ENCODE measurements at places on chromosomes 16 and 17. TPM values are rescaled to one million over a fixed set of nuclear protein-coding genes. Genes with fewer than 3 reads are reported as not detected.
A peak's percentile ranks its signal among the peaks of the same experiment; 100 is the strongest.

Gene RDM1
- 1.5 TPM for polyA plus RNA-seq

Gene CLEC3A
- polyA plus RNA-seq: not detected

Gene FOXJ1
- polyA plus RNA-seq: 0.12 TPM

Gene LDHD
- polyA plus RNA-seq: 2.7 TPM

GRCh38 chr16:9125658-9126505 is 34.4 kb downstream of the HAPSTR1 start:
- no peak for DNase-seq

DNA sequence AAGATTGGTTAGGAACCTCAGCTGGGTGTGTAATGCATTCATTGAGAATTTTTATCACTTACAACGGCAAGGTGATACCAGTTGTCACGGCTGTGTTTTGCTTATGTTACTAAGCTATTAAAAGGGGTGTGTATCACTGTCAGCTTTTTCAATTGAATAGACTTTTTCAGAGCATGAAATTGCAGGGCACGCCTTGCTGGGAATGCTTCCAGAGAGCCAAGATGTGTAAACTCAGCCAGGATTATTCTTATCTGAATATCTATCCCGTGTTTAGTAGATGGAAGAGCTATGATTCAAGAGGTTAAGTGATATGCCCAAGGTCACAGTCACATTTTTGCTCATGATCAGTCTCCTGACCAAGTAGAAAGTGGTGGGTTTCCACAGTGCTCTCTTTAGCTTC is 6.6 kb upstream of the TEKT3 start:
- no peak for DNase-seq

- no peak for DNase-seq
Observed at GRCh38 chr17:70071127-70071526, 3.9 kb upstream of the KCNJ16 start.

DNA sequence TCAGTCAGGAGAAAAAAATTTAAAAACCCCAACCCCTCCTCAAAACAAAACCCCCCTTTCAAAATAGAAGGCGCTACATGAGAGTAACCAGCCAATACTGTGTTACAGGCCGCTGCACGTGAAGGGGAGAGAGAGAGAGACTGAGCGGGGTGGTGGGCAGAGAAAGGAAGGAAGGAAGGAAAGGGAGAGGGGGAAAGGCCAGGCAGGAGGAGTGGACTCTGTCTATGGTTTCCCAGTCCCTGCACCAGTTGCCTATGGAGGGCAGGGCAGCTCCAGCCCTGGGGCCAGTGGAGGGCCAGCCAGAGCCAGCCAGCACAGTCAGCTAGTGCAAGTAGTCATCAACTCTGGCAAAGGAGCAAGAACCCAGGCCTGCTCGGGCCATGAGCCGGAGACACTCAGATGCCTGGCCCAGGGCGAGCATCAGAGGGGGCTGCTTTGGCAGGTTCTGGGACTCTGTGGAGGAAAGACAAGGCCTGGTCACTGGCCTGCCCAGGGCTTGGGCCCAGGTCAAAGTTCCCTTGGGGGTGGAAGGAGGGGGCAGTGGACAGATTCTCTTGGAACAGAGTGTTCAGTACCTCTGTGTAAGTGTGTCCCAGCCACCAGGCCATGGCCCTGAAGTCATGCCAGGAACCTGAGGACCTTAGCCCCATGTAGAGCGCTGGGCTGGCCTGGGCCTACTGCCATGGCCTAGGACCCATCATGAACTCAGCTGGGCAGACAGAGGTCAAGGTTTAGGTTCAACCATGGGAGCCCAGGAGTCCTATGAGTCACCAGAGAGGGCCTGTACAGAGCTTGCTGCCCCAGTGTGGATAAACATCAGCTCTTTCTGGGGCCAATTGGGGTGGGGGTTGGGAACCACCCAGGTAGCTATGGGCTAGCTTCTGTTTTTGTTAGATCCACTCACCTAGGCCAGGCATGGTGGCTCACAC is 7.3 kb upstream of the GFOD2 start:
- DNase-seq: no peak

DNA sequence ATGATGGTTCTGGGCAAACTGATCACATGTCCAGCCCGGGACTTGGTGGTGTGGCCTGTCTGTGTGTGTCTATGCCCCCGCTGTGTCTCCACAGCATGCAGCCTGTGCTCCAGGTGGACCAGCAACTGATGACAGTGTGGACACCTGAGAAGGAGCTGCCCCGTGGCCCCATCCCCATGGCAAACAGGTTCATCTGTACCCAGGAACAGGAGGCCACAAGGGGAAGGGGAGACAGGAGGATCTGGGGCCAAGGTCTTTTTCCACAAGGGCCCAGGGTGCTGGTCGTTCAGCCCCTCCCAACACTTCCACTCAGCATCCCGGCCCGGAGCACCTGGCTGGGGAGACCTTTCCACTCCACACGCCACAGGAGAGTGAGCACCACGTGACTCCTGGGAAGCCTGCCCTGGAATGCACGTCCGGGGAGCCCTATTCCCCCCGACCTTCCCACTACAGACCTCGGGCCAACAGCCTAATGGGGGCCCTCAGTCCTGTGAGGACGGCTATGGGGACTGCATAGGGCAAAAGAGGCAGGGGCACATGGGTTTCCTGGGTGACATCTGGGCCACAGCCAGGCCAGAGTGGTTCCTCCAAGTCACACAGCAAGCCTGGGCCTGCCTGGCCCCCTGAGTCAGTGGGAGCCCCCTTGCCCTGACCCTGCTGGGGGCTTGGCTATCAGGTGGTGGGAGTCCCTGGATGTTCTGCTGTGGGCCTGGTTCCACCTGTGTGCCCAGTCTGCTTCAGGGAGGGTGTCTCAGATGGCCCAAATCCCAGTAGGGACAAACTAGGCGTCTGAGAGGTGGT is 20.8 kb upstream of the NXPH3 start:
- peak; percentile 53 for DNase-seq

- no peak for DNase-seq
Observed at GRCh38 chr16:52727441-52727840, 180.5 kb upstream of the TOX3 start.

DNA sequence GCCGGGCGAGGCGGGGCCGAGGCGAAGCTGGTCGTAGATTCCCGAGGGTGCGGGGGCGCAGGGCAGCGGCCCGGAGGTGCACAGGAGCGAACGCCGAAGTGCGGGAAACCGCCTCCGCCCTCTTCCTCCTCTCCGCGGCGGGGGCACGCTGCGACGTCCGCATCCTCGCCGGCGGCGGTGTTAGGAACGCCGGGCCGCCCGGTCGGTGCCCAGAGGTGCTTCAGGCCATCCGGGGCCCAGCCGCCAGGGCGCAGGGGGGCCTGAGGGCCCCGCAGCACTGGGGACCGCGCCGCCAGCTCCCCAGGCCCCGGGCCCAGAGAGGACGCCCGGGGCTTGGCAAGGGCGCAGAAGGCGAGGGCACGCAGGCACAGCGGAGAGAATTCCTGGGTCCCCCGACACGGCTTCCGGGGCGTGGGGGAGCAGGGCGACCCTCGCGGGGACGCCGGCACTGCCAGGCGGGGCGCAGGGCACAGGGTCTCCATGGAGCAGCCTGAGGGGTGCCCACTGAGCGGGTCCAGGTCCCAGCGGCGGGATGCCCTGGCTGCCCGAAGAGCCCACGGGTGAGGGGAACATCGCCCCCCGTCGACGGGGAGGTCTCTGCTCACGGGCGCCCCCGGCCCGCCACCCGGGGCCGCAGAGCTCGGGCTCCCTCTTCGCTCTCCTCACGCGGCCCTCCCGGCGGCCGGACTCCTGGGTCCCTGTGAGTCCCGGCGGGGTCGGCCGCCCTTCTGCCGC is 576 bp downstream of the EPOP start:
- no peak for DNase-seq

GRCh38 chr17:73690676-73691075 is 46.4 kb upstream of the SDK2 start:
- DNase-seq: no peak

DNA sequence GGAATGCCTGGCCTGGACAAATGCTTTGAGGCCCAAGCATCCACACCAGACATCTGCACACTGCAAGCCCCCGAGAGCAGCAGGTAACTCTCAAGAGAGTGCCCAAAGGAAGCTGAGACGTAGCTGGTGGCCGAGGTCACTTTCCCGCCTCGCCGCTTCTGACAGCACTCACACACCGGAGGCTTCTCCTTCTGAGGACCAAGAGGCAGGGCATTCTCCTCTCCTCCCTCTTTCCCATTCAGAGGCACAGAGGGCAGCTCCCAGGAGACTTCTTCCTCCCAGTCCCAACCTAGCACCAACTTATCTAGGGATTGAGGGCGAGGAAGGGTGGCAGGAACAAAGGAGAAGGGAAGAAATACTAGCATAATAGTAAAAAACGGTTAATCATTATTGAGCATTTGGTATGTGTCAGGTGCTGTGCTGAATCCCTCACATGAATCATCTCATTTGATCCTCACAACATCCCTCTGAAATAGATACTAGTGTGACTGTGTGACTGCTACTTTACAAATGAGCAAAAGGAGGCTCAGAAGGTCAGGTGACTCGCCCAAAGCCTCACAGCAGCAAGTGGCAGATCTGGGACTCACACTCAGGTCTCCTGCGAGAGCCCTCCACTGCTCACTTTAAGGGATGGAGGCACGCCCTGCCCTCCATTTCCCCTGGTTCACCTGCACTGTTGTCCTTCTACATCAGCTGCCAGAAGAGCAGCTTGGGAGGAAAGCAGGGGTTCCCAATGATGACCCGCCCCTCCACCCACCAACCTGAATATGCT is 41.8 kb downstream of the MYO18A start:
- no peak for DNase-seq

DNA sequence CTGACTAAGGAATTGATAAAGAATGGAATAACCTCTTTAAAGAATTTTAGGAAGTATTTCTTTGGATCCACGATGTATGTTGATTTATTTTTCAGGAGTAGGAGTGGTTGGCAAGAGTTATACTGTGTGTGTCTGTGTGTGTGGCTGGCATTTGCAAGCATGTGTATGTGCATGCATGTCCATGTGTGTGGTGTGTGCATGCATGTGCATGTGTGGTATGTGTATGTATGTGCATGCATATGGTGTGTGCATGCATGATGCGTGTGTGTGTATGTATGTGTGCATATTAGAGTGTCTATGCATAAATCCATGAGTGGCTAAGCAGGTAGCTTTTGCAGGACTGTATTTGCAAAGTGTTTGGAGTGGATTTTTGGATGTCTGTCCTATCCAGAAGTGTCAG is 120.8 kb downstream of the HS3ST2 start:
- no peak for DNase-seq

- DNase-seq: no peak
Observed at GRCh38 chr16:322476-323143, 29.9 kb downstream of the AXIN1 start.

- DNase-seq: peak; percentile 37
Observed at GRCh38 chr16:85462714-85463611, 150.2 kb upstream of the GSE1 start.

GRCh38 chr16:12703935-12704334 is 99.8 kb downstream of the CPPED1 start:
- DNase-seq: no peak
